ENCODE measurements at places on chromosomes 3 and 15.

DNA sequence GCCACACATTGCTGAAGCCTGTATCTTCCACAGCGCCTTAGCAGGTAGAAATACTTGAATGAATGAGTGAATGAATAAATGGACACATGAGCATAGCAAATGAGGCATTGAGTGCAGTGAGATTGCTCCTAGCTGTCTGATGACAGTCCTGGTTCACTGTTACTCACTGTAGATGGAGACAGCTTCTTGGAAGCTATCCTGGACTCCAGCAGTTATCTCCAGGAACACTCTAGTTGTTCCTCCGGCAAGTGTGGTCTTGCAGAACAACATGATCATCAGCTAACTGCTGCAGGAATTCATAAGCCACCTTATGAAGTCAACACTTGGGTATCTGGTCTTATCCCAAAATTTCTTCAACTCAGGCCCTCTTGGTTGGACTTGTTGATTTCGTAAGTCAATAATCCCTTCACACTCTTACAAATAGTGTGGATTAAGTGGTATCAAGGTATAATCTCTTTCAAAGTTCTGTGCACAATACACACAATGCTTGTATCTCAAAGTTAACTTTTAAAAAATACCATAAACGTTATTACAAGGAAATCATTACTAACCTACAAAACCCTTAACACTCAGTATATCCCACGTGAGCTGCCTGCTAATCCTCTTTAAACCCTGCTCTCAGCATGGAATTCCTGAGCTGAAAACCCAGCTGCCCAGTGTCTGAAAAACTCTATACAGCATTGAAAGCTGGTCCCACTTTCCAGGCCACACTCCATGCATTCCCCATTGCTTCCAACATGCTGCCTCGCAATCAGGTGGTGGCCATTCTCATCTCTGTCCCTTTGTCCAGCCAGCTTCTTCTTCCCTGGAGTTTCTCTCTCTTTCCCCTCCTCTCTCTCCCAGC is 14.4 kb upstream of the ZBTB38 start:
- H3K4me1 ChIP-seq: no peaks in the 10 kb centered on the region
- no peak overlapping the region for H3K4me3 ChIP-seq
- no peak for DNase-seq

DNA sequence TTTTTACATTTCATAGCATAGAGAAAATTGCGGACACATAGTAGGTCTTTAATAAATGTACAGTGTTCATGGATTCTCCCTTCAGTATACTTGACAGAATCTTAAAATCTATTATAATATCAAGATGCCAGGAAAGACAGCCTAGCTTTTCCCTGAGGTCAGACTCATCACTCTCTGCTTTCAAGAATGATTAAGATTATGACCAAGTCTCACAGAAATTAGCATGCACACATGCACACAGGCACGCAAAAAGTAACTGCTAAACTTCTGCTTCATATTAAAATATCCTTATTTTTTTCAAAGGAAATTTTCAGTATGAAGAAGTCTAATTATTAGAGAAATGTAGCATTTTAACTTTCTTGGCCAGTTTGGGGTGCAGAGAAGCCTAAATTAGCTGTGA is 493.8 kb upstream of the NECTIN3 start:
- no peaks in the 10 kb centered on the region for H3K4me1 ChIP-seq
- H3K27me3 ChIP-seq: no peaks in the 10 kb centered on the region
- no peaks in the 10 kb centered on the region for H3K36me3 ChIP-seq
- no peak overlapping the region for H3K4me3 ChIP-seq
- DNase-seq: no peak

DNA sequence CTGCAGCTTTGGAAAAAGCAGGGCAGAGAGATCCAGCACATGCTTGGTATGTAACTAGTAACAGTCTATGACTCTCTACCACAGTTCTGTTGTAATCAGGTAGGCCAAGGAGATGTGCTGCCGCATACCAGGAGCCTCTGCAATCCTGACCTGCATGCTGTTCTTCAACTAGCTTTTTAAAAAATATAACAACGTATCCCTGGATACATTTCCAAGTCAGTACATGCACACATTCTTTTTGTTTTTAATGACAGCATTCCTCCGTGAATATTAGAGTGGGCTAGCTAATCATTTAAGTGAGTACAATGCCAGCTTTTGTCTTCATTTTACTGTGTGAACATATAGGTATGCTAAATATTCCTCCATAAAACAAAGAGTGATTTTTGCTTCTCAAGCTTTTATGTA is 437.8 kb downstream of the RBMS3 start:
- no peaks in the 10 kb centered on the region for H3K4me1 ChIP-seq
- no peaks in the 10 kb centered on the region for H3K36me3 ChIP-seq
- no peak overlapping the region for H3K4me3 ChIP-seq
- H3K27ac ChIP-seq: no peak overlapping the region
- no peak for DNase-seq
- no peaks in the 10 kb centered on the region for H3K27me3 ChIP-seq

DNA sequence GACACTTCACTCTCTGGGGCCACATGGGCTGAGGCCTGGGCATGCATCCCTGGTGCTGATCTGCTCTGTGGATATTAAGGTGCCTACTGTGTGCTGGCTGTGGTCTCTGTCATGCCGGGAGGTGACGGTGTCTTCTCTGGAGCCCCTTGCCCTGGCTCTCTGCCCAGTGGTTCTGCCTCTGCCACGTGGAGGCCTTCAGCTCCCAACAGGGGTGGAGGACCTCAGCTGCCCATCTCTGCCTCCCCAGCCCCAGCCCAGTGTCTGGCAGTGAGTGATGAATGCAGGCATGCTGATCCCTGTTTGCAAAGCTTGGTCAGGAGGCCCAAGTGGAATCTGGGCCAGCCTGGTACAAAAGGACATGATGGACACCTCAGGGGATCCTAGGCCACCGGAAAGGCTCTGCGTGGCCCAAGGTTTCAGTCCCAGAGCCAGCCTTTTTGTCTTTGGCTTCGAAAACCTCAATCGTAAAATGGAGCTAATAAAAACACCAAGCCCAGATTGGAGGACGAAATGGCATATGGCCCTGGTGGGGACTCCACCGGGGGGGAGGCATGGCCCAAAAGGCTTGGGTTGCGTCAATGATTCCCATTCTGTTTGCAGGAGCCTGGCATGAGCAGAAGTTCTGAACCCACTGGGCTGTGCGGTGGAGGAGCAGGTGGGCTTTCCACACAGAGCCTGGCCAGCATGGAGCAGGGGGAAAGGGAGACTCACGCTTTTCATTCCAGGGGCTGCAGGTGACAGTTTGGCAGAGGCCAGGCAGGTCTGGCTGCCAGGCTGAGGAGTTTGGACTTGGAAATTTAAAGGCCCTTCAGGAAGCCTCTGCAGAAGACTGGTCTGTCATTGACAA is 54.7 kb upstream of the KLF13 start:
- DNase-seq: no peak
- no peak overlapping the region for H3K4me3 ChIP-seq
- H3K4me1 ChIP-seq: peaks cover 46% of the 10 kb centered on the region
- H3K27me3 ChIP-seq: no peaks in the 10 kb centered on the region
- no peak overlapping the region for H3K27ac ChIP-seq

GRCh38 chr3:127461286-127461910 is 129.1 kb downstream of the TPRA1 start:
- no peak for DNase-seq
- H3K4me1 ChIP-seq: no peaks in the 10 kb centered on the region
- no peaks in the 10 kb centered on the region for H3K36me3 ChIP-seq
- H3K27ac ChIP-seq: no peak overlapping the region
- H3K27me3 ChIP-seq: peaks cover 35% of the 10 kb centered on the region
- no peak overlapping the region for H3K4me3 ChIP-seq

DNA sequence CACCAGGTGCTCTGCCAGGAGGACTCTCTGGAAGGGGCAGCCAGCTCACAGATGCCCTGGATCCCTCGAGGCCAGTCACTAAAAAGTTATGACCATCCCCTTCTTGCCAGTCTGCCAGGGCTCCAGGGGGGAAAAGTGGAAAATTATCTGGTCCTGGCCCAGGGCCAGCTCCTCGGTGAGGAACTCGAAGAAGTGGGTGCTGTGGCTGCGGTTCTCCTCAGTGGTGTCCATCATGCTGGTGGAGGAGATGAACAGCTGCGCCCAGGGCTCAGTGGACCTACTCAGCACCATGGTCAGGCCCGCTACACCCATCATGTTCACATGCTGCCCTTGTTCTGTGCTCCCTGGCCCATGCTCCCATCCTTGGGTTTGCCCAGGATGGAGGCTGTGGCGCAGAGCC is 19.2 kb downstream of the EXOG start:
- H3K4me3 ChIP-seq: no peak overlapping the region
- H3K27ac ChIP-seq: no peak overlapping the region
- peaks cover 11% of the 10 kb centered on the region for H3K36me3 ChIP-seq
- DNase-seq: no peak
- no peaks in the 10 kb centered on the region for H3K4me1 ChIP-seq

- H3K27me3 ChIP-seq: no peaks in the 10 kb centered on the region
- no peaks in the 10 kb centered on the region for H3K4me1 ChIP-seq
- no peaks in the 10 kb centered on the region for H3K36me3 ChIP-seq
Measured at GRCh38 chr3:171373711-171374110, 86.5 kb downstream of the TNIK start.

DNA sequence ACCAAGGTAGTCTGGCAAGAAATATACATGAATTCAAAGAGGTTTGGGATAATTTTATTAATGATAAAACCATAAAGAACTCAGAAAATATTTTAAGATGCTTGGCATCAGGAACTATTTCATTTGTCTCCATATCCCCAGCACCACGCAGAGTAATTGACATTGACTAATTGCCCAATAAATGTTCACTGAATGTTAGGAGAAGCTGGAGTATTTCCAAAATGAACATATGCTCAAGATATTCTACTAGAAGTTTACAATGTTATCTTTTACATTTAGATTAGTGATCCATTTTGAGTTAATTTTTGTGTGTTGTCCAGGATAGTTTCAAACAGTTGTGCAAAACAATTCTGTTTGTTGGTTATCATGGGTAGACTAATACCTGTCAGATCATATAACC is 298.8 kb upstream of the CTDSPL start:
- H3K36me3 ChIP-seq: no peaks in the 10 kb centered on the region
- H3K4me1 ChIP-seq: no peaks in the 10 kb centered on the region
- DNase-seq: no peak
- no peak overlapping the region for H3K4me3 ChIP-seq

DNA sequence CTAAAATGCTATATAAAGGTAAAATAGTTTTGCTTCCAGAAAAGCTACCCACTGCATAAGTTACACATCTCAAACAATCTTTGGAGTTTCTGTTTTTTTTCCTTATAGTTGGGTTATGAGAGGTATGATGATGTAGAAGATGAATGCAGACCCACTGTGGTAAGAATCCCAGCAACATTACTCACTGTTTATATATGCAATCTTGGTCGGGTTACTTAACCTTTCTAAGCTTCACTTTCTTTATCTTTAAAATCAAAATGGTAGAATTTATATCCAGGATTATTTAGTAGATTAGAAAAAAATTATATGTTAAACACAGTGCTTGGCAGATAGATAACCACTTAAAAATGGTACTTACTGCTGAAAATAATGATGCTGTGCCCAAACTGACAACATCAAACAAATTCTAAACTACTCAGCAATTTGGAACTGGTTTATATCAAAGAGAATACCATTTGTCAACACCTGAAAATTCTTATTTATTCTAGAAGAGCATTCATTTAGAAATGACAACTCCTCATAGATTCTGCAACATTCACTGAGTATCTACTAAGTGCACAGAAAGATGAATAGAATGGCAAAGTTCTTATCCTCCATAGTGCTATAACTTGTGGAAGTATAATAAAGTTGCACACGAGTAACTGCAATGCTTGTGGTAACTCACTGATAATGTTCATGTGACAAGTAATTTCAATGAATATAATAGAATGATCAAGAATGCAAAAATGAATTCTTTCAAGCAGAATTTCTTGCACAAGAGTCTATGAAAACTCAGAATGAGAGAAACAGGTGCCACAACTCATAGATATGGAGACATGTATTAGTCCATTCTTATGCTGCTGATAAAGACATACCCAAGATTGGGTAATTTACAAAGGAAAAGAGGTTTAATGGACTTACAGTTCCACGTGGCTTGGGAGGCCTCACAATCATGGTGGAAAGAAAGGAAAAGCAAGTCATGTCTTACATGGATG is 129.0 kb upstream of the SLC7A14 start:
- no peak overlapping the region for H3K27ac ChIP-seq
- no peak for DNase-seq
- H3K27me3 ChIP-seq: no peaks in the 10 kb centered on the region
- no peaks in the 10 kb centered on the region for H3K4me1 ChIP-seq
- H3K4me3 ChIP-seq: no peak overlapping the region

DNA sequence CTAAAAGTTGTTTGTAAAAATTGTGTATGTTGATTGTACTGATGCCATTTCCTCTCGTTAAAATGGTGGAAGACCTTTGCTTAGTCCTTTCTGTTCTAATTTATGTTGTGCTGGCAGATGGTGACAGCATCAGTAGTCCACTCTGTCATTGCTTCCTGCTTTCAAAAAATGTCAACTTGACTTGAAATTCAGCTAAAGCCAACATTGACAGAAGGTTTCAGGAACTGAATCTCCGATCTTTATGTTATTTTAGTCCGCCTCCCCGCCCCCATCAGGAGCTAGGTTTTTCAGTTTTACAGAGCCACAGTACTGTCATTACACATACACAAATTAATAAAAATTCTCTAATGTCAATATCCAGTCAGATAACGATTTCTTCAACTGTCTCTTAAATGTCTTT is 1.5 kb downstream of the CEP63 start:
- no peak for DNase-seq
- no peaks in the 10 kb centered on the region for H3K27me3 ChIP-seq
- peaks cover 29% of the 10 kb centered on the region for H3K4me1 ChIP-seq
- H3K4me3 ChIP-seq: peak overlapping the region; percentile 86
- H3K36me3 ChIP-seq: peaks cover 2% of the 10 kb centered on the region

GRCh38 chr15:81498294-81498693 is 124.3 kb upstream of the TMC3 start:
- DNase-seq: no peak
- no peak overlapping the region for H3K4me3 ChIP-seq
- no peaks in the 10 kb centered on the region for H3K4me1 ChIP-seq
- no peaks in the 10 kb centered on the region for H3K27me3 ChIP-seq
- no peaks in the 10 kb centered on the region for H3K36me3 ChIP-seq

- no peaks in the 10 kb centered on the region for H3K27me3 ChIP-seq
- no peak for DNase-seq
- H3K4me3 ChIP-seq: no peak overlapping the region
- no peak overlapping the region for H3K27ac ChIP-seq
- no peaks in the 10 kb centered on the region for H3K4me1 ChIP-seq
- H3K36me3 ChIP-seq: no peaks in the 10 kb centered on the region
Measured at GRCh38 chr3:8520816-8521403, 19.3 kb downstream of the LMCD1 start.

DNA sequence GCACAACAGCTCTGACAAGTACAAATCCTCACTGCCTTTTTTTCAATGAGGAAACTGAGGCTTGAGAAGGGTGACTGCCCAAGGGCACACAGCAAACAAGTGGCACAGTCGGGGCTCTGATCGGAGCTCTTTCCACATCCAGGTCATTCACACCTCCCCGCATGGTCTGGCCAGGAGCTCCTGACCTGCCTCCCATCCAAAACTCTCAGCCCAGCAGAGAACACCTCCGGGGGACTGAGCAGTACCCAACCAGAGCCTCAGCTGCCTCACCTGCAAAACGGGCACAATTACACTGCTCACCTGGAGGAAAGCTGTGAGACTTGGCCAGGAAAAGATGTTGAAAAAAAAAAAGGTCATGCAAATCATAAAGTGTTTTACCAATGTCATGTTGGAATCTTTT is 36.5 kb downstream of the WNT7A start:
- no peaks in the 10 kb centered on the region for H3K36me3 ChIP-seq
- no peaks in the 10 kb centered on the region for H3K4me1 ChIP-seq
- no peak overlapping the region for H3K4me3 ChIP-seq
- H3K27ac ChIP-seq: no peak overlapping the region

- H3K4me1 ChIP-seq: peaks cover 51% of the 10 kb centered on the region
- H3K27ac ChIP-seq: peak overlapping the region; percentile 86
- H3K27me3 ChIP-seq: no peaks in the 10 kb centered on the region
Measured at GRCh38 chr3:49007771-49008528, 759 bp downstream of the WDR6 start.

Data from HepG2 (cell line).